ENCODE measurements at places on chromosomes 12 and 14.

- DNase-seq: no peak
These were observed 10.0 kb upstream of the GPR19 start for GRCh38 chr12:12705838-12706520.

- DNase-seq: peak; percentile 87
These were observed 17.8 kb downstream of the NANOG start for GRCh38 chr12:7806863-7807487.

DNA sequence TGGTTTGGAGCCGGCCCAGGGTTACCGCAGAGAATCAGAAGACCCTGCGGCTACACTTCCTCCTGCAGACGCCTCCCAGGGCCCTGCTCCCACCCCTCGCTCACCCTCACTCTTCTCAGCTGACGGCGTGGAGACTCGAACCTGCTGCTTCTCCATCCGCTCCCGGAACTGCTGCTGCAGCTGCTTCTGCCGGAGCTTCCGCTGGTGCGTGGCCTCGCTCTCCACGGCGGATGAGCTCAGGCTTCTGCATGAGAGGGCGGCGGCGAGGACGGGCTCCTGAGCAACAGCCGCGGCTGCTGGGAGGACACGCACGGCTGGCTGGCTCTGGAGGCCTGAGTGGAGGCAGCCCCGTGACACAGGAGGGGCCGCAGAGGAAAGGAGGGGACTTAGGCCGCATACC is 33.3 kb downstream of the RAD52 start:
- DNase-seq: no peak

DNA sequence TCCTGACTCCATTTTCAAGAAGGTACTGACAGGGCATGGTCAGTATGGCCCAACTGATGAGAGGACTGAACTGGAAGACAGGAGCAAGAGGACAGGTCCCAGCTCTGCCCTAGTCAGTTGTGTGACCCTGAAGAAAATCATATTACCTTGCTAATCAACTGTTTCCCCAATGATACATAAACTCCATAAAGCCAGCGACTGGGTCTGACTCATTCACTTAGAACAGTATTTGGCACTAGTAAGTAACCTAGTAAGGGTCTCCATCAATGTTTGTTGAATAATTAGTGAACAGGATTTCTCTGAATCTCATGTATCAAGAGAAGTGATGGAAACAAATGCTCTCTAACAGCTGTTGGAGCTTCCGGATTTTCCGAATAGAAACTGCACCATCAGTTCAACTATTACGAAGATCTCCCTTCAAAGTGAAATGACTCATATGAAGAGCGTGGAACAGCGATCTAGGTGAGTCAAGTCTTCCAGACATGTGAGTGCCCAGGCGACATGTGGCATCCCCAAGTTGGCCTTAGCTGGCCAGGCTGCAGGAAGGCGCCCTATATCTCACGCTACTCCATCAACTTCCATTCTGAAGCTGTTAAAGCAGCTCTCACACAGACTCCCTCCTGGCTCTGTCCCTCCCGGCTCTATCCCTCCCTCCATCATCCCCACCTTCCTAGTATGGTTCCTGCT is 94.5 kb downstream of the TTC7B start:
- no peak for DNase-seq

DNA sequence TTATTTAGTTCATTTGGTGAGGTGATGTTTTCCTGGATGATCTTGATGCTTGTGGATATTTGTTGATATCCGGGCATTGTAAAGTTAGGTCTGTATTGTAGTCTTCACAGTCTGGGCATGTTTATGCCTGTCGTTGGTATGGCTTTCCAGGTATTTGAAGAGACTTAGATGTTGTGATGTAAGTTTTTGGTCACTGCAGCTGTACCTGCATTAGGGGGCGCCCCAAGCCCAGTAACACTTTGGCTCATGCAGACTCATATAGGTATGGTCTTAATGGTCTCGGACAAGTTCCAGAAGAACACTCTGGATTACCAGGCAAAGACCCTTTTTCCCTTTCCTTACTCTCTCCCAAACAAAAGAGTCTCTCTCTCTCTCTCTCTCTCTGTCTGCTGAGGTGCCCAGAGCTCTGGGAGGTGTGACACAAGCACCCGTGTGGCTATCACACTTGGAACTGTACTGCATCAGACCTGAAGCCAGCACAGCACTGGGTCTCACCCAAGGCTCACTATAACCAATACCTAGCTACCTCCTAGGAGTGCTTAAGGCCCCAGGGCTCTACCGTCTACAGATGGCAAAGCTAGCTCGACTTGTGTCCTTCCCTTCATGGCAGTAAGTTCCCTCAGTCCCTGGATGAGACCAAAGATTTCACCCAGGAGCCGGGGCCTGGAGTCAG is 425.8 kb upstream of the ATXN7L3B start:
- no peak for DNase-seq
